ENCODE measurements at places on chromosomes 11 and 22.

- no peak for DNase-seq
Observed at GRCh38 chr11:72333661-72334060, 89.7 kb upstream of the PHOX2A start.

GRCh38 chr11:88414385-88414861 lies 76.9 kb upstream of the CTSC start:
- no peak for DNase-seq

- no peak for DNase-seq
Observed at GRCh38 chr22:20863366-20863765, 4.6 kb downstream of the SNAP29 start.

DNA sequence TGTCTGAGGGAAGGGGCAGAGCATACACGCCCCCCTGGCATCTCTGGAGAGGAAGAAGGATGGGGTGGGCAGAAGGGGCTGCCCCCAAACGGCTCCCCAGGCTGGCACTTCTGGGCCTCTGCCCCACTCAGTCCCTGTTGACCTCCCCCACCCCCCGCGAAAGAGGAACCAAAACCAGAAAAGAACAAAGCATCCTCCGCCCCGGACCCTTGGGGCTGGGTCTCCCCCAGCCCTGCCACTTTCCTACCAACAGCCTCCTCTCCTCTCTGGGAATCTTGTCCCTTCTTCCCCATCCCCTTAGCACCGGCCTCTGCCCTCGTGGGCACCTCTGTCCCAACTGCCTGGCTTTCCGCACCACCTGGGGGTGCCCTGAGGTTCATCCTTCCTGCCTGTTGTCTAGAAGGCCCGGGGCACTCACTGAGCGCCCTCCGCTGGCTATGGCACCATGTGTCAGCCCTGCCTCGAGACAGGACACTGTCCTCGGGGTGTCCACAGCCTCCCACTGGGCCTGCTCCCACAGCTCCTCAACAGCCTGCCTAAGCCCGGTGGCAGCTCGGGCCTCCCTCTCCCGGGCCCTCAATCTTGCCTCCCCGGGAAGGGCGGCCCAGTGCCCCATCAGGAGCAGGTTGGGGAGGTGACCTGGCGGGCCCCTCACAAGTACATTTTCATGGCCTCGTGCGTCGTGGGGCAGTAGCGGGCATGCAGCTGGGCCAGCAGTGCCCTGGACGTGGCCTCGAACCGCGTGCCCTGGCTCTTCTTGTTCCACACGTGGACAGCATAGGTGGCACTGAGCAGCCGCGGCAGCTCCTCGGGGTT lies 28.2 kb downstream of the A4GALT start:
- DNase-seq, result no peak

DNA sequence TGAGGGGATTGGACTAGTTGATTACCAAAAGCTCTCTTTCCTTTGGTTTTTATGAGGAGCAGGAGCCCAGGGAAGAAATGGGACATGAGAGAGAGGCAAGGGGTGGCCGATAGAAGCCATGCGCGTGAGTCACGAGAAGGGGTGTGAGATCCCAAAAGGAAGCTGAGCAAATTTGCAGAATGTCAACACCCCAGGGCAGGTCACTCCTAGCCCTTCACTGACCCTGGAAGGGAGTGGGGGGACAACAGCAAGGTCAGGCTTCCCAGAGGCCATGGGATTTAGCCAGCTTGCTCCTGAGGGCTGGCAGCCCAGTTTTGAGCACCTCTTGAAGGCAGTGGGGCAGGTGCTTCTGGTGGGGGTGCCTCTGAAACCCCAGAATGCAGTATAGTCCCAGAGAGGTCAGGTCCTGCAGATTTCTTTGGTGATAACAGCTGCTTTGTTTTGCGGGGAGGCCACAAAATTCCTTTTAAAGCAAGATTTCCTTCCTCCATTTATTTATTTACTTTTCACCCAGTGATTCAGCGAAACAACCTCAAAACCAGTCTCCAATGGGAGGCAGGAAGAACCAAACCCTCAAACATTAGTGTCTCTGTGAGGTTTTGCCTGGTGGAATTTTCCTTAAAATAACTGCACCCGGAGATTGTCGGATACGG lies 40.1 kb upstream of the TIMP3 start:
- DNase-seq, result no peak
